ENCODE measurements at places on chromosomes 1 and 21.

DNA sequence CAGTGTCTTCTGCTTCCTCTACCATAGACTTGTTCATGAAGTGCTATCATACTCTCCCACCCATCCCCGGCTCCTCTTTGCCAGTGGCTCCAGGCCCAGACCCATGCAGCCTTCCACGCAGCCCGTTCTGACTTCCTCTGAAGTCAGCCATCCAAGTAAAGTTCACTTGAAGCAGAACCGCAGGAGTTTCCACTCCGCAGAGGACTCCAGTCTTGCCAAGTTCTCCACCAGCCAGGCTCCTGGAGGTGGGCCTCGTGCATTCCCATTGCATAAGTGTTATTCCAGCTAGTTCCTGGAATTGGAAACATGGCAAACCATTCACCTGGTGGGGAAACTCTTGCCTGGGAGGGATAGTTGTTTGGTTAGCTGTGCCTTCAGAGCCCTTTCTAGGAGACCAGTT is 185.1 kb downstream of the PLPP3 start:
- no peak for DNase-seq

- no peak for DNase-seq
These were observed 4.6 kb downstream of the TENT5B start for GRCh38 chr1:27007909-27008582.

- no peak for DNase-seq
These were observed 59.4 kb downstream of the SLC30A7 start for GRCh38 chr1:100955322-100955721.

DNA sequence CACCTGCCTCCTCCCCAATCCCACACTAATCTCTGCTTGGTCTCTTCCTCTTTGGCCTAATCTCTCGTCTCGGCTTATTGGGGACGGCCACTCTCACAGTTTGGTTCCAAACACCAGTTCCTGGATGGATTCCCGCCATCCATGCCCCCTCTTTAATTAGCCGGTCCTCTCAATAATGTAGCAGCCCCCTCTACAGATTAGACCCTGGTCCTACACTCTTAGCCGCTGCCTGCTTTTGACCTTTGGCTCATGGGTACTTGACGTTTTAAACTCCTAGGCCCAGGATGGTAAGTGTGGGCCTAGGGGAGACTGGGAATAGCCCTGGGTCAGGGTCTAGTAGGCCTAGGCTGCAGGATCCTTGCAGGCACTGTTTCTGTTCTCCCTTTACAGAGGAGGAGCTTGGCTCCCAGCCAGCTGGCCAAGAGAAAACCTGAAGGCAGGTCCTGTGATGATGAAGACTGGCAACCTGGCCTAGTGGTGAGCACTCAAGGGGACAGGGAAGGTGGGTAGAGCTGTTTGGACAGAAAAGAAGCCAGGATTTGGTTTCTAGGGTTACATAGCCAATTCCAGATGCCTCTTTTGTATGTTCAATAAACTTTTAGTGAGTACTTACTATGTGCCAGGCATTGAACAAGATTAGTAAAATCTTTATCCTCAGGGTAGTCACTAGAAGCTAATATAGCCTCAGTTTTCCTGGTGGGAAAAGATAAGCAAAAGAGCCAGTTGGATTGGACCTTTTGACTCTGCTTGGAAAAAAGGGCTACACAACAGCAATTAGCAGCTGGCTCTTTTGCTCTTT is 758 bp downstream of the RAD54L start:
- DNase-seq = peak; percentile 62

DNA sequence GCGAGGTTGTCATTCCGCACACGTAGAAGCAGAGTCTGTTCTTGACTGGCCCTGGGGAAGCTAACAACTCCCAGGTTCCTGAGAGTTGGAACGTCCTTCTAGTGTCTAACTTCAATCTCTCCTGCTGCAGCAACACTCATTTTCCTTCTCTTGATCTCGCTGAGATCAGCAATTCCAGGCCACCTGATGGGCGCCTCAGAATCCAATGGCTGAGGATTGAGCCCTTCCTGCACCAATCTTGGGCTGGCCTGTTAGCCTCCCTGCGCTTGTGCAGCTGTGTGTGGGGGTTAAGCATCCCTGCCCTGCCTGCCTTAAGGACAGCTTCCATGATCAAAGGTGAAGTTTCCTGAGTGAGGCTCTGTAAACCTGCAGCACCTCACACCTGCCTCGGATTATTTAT is 87.9 kb downstream of the SYT2 start:
- DNase-seq = no peak

- peak; percentile 24 for DNase-seq
These were observed 37.4 kb downstream of the PRDM2 start for GRCh38 chr1:13737398-13737797.

GRCh38 chr1:59856725-59857338 is 42.1 kb downstream of the HOOK1 start:
- DNase-seq = no peak

- DNase-seq = no peak
These were observed 55.9 kb downstream of the ITPKB start for GRCh38 chr1:226682871-226683814.

- no peak for DNase-seq
These were observed 185.4 kb downstream of the LRRIQ3 start for GRCh38 chr1:74012583-74012982.

DNA sequence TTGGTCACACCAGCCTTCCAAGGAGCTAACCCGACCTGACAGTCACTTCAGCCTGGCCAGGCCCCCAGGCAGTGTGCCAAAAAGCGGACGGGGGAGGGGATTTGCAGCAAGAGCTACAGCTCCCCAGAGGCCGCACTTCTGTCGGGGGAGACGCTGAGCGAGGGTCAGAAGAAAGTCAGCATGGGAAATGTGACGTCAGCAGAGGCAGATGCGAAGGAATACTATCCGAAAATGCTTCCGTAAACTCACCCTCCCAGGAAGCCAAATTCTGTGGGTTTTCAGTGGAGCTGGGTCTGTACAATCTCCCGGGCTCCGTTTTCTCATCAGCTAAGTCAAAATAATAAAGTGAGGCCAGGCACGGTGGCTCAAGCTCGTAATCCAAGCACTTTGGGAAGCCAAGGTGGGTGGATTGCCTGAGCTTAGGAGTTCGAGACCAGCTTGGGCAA is 28.5 kb upstream of the ECE1 start:
- DNase-seq = no peak

- no peak for DNase-seq
These were observed 106.3 kb downstream of the PAX7 start for GRCh38 chr1:18736958-18737357.

DNA sequence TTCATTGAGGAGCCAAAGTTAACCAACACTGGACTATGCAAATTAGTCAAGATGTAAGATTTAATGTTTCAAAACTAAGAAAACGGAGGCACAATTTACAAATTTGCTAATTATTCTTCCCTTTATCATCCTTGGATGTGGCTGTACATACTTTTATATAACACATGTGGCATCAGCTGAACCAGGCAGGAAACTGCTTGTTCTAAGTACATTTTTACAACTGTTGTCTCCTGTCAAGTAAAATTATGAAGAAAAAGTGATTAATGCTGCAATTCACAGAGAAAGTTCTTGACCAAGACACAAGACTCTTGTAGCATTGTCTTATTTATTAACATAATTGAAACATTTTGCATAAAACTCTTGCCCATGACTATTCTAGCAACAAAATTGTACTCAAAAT is 61.9 kb downstream of the LAMC2 start:
- no peak for DNase-seq

GRCh38 chr21:44359396-44359795 is 6.0 kb downstream of the TRPM2 start:
- no peak for DNase-seq

- no peak for DNase-seq
These were observed 36.7 kb upstream of the LRRC53 start for GRCh38 chr1:74548961-74549750.

DNA sequence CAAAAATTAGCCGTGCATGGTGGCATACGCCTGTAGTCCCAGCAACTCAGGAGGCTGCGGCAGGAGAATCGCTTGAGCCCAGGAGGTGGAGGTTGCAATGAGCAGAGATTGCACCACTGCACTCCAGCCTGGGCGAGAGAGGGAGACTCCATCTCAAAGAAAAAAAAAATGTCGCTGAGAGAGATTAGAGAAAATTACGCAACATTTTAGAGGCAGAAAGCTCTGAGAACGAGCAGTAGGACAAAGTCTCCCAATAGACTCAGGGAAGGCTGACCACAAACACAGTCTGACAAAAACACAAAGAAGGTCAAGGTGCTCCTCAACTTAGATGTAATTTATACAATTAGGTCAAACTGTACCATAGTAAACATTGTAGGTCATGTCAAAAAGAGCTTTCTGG is 367.6 kb upstream of the ZRANB2 start:
- DNase-seq = no peak

DNA sequence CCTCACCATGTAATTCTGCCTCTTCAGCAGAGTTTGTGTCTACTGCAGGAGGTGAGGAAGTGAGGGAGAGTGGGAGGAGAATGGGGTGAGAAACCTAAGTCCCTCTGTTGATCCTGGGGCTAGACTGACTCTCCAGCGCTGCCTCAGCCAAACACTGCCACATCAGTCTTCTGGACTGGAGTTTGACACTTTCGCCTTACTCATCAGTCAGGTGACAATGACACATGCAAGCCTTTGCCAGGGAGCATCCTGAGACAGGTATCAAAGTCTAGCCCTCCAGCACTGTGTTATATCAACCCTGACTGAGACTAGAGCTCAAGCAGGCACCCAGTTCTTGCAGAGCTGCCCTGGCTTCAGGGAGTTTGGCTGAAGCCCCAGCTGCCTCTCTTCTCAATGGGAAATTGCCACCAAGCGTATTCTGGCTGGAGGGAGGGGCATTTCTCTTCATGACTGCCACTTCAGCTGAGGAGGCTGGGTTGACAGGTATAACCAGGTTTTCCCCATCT is 33.3 kb upstream of the SUCO start:
- DNase-seq = no peak

- no peak for DNase-seq
These were observed 23.3 kb upstream of the SRSF10 start for GRCh38 chr1:24003331-24003972.

DNA sequence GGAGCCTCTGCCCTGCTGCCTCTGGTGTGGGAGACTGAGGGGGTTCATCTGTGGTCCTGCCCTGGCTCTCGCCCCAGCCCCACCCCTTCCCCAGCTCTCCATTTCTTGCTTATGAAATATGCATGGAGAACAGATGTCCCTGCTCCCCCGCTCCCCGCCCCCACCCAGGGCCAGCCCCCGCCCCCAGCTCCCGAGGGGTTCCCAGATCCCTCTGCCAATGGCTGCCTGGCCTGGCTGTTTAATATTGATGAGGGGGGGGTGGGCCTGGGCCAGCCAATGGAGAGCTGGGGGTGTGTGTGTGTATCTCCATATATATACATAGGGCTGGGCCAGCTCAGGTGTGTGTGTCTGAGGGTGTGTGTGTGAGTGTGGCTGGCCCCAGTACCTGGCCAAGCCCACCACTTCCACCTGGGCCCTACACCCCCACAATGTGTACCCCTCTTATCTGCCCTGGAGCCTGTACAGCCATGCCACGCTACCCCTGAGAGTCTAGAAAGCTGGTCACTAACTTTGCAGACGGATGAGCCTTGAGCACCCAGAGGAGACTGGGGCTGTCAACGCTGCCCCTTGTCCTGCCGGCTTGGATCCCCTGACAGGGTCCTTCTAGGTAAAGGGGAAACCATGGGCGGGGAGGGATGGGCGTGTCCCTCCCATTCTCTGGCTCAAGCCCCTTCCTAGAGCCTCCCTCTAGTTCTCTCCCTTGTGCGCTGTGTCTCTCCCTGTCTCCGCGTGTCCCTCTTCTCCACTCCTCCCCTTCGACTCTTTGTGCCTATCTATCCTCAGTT is at the start of gene NHLH1:
Gene NHLH1, plus strand, starts transcription at position 341 of the 785 bp plus-strand sequence. CDS start 3,661 bp downstream, outside the sequence.
- no peak for DNase-seq

DNA sequence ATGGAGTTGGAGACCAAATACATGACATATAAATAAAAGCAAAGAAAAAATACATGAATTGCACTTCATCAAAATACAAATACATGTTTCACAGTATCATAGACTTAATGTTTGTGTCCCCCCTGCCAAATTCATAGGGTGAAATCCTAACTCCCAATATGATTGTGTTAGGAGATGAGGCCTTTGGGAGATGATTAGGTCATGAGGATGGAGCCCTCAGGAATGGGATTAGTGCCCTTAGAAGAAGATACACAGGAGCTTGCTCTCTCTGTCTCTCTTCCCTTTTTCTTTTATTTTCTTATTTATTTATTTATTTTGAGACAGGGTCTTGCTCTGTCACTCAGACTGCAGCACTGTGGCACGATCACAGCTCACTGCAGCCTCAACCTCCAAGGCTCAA is 26.0 kb upstream of the FAM131C start:
- no peak for DNase-seq

- no peak for DNase-seq
These were observed 41.9 kb downstream of the MPZL1 start for GRCh38 chr1:167763525-167764220.

DNA sequence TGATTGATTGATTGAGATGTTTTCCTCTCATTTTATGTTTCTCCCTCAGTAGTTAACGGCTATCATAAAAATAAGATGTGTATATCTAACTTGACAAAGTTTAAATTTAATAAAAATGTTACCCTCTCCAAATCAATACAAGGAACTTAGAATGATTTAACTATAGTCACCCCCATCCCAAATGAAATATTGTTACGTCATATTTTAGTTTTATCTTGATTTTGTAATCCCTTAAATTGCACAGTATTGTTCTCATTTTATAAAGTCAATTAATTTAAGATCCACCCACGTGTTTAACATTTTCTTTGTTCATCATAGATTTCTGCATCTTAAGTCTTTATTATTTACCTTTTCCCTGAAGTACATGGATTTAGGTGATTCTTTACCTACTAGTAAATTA is 37.2 kb downstream of the COLGALT2 start:
- no peak for DNase-seq

- DNase-seq = no peak
These were observed 49.8 kb downstream of the ELK4 start for GRCh38 chr1:205582046-205582445.

GRCh38 chr1:184315254-184315653 is 71.6 kb upstream of the C1orf21 start:
- DNase-seq = no peak

GRCh38 chr1:59128784-59129227 is 168.1 kb upstream of the FGGY start:
- DNase-seq = no peak

All from COR-L47 (cell line).